ENCODE measurements at places on chromosomes 5 and 9. TPM values are rescaled to one million over a fixed set of nuclear protein-coding genes. Genes with fewer than 3 reads are reported as not detected.

- DNase-seq = peak; percentile 95
Measured at GRCh38 chr9:115022760-115023434, 92.5 kb upstream of the TNFSF8 start.

DNA sequence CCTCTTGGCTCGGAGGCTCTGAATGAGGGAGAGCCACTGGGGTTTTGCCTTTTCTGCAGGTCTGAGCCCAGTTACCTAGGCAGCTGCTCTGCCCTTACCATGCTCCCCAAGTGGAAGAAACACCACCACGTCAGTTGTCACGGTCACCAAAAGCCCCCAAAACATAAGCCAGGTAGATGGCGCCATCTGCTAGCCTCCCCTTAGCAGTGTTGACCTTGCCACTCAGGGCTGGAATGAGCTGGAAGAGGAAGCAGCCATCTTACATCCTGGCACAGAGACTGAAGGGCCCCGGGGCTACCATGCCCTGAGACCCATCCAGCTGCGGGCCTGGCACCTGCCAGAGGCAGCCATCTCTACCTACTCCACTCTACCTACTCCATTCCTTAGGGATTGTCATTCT lies 7.4 kb downstream of the ZER1 start:
- DNase-seq = no peak

DNA sequence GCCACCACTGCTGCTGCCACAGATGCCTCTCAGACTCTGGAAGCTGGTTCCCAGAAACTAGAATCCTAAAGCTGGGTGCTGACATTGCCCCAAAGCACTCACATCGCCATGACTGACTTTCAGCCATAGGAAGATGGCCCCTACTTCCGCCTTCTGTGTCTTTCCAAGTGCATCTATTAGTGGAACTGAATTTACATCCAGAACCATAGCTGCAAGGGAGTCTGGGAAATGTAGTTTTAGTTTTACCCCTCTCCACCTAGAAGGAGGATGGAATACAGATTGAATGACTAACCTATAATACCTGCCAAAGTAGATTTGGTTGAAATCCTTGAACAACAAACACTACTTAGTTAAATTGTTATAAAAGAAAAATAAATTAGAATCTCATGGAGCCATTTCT lies 118.8 kb downstream of the RASGRF2 start:
- DNase-seq = no peak

GRCh38 chr5:91052977-91053740 lies 330.0 kb downstream of the ARRDC3 start:
- DNase-seq = no peak

- DNase-seq = no peak
Measured at GRCh38 chr5:36681711-36682110, 75.3 kb downstream of the SLC1A3 start.

- peak; percentile 32 for DNase-seq
Measured at GRCh38 chr5:78841767-78842166, 143.3 kb downstream of the ARSB start.

DNA sequence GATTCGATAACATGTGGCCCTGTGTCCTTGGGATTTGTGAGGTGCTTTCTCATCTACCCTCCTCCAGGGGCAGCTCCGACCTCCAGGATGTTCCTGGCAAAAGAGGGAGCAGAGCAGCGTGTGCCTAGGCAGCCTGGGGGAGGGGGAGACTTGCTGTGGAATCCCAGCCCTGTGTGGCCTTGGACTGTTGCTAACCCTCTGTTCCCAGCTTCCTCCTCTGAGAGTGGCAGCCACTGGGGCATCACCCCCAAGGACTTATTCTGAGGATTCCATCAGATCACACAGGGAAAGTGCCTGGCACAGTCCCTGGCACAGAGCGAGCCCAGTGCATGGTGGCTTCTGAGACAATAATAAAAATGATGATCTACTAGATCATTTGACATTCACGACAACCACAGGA lies 265.1 kb upstream of the MVB12B start:
- DNase-seq = no peak

DNA sequence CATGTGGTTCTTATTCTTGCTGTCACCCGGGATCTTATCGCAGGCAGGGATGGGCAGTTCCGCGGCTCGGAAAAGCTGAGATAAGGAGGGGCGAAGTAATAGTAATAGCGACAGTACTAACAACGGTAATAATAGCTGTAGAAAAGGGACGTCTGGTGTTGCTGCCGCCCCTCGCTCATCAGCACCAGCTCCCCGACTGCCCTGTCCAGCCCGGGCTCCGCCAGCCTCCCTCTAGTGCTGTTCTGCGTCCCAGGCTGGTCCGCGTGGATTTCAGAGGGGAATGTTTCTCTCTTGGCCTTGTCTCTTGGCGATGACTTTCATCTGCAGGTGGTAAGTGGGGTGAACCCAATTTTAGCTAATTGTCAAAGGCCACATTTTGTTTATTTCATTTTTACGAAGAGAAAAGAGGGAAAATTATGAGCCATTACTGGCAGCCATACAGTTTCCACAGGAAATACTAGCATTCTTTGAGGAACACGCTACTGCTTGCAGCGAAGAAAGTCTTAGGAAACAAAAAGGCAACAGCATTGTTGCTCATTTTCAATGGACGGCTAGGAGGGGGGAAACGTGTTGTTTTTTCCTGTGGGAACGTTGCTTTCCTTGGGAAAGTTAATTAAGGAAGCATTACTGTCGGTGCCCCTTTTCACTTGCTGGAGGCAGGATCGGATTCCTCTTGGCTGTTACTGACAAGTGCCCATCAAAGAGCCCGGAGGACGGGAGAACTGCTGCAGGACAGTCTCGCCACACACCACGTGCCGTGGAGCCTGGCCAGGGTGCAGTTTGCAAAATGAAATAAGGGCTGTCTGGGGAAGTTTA lies 762 bp downstream of the SNCAIP start:
- DNase-seq = peak; percentile 54

GRCh38 chr5:33180900-33181299 lies 259.9 kb upstream of the TARS1 start:
- peak; percentile 70 for DNase-seq

DNA sequence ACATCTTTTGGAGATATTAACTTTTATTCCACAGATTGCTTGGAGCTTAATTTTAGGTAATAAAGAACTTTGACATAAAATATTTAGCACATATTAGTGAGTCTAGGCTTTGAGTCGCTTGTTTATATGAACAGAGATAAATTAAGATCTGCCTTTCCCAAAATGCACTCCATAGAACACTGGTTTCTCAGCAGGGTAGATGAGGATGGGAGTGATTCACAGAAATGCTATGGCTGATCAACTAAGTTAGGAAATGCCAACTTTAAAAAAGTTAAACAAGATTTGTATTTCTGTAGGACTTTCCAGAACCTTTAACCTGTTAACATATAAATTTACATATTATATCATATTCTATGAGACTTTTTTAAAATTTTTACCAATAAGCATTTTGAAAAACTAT lies 65.2 kb downstream of the STARD4 start:
- DNase-seq = peak; percentile 51

GRCh38 chr9:135951889-135952663 lies 9.1 kb downstream of the UBAC1 start:
- peak; percentile 91 for DNase-seq

- no peak for DNase-seq
Measured at GRCh38 chr5:98909363-98909762, 19.4 kb downstream of the CHD1 start.

DNA sequence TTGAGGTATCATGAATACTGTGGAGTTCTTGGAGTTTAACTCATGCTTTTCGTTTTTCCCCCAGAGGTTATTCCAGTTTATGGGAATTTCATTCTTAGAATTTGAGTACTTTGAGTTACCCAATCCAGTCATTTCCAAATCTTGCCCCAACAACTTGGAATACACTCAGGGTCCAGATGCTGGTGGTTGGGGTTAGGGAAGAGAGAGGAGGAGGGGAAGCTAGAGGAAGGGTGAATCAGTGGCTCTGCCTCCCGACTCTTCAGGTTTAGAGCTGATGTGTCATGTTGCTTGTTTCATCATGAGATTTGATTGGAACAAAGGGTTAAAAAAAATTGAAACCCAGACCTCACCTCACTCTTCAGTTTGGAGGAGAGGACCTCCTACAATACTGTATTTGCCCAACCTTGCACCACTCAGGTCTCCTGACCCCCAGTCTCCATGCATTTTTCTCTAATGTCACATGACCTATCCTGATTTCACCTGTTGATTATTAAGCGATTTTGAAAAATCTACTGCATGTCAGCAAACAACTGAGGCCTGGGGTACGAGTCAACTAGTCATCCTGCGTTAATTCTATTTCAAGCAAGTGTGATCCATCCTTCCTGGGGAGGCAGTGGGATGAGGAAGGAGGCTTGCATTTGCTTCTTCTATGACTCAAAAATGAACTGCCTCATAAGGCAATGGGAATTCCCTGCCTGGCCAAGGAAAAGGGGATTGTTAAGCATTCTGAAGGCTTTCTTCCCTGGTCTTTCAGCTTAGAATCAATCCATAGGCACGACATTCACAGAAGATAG lies 6.2 kb upstream of the SLC1A3 start:
- DNase-seq = peak; percentile 46

GRCh38 chr9:2041736-2042135 lies 26.6 kb downstream of the SMARCA2 start:
- DNase-seq = peak; percentile 52

GRCh38 chr9:89471390-89471789 lies 26.5 kb downstream of the SEMA4D start:
- DNase-seq = no peak

IL5 gene
- total RNA-seq = not detected

FBXW5 gene
- 72.2 TPM for total RNA-seq

AP3S1 gene
- total RNA-seq = 21.9 TPM

PCDHB5 gene
- total RNA-seq = 0.28 TPM

LMNB1 gene
- 53.6 TPM for total RNA-seq

ZNG1E gene
- 7.9 TPM for total RNA-seq

IL3 gene
- total RNA-seq = not detected

PTPN3 gene
- total RNA-seq = 0.72 TPM
